ENCODE measurements at places on chromosomes 4 and X.

DNA sequence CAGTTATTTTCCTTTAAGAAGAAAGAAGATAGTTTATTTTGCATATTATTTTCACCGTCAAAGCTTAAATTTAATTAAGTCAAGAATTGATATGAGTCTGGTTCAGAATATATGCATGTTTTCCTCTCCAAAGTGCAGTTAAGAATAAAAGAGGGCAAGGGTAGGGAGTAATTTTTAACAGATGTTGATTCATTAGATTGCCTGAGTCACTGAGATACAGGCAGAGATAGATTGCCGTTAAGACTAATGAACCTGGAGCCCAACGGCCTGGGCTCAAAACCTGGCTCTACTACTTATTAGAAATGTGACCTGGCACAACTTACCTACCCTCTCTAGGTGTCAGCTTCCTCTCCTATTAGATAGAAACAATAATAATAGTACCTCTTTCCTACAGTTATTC lies 1037.4 kb upstream of the PABPC4L start:
- DNase-seq, result no peak

DNA sequence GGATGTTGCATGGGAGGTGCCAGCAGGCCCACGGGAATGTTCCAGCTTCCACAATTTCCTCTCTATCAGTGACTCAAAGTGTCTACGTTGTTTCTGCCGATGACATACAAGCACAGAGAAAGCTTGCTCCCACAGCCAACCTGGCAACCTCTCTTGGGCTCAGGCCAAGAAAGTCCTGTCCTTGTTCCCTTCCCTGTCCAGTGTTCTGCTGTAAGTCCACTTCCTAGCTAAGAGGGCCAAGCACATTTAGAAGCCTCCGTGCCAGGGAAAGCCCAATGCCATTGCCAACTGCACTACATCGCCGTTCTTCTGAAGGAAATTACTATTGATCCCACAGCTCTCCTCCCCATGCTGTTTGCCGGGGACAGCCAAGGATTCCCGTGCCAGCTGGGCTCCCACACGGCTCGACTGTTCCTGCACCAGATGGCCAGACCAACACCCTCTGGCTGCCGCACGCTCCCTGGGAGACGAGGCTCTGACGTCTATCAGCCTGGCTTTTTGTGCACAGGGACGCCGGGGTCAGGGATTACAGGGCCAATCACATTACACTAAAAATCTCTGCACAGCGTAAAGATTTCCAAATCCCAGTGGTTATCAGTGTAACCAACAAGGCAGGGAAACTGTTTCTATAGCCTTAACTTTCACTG lies 284.0 kb downstream of the BCOR start:
- DNase-seq, result no peak

DNA sequence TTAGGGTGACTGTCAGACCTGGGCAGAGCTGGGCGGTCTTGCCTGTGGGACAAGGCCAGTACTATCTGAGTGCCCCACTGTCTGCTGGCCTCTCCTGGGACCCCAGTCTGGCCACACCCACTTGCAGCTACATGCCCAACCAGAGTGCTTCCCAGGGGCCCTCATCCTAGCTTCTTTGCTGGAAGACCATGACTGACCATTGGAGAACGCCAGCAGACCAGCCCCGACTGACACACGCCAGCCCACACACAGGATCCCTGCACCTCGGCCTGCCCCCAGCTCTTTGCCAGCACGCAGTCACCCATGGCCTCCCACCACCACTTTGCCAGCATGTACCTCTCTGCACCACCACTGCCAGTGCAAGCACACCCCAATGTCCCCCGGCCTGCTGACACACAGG lies 585.7 kb downstream of the ZNF674 start:
- DNase-seq, result no peak

- DNase-seq, result no peak
Measured at GRCh38 chr4:101708293-101709039, 82.1 kb upstream of the BANK1 start.

DNA sequence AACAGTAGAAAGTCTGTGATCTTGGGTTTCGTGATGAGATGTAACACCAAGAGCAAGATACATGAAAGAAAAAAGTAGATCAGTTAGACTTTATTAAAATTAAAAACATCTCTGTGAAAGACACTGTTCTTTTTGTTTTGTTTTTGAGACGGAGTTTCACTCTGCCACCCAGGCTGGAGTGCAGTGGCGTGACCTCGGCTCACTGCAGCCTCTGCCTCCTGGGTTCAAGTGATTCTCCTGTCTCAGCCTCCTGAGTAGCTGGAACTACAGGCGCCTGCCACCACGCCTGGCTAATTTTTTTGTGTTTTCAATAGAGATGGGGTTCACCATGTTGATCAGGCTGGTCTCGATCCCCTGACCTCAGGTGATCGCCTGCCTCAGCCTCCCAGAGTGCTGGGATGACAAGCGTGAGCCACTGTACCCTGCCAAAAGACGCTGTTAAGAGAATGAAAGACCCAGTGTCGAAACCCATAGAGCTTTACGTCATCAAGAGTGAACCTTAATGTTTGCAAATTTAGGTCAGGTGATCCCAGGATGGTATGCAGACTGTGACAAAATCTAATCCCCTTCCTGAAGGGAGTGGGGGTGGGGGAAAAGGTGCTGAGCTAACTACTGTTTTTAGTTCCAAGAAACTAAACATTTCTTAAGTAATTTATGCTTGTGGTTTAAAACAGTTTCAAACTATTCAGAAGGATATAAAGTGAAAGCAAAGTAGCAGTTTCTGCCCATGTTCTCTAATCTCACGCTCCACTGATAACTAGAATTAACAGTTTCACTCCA lies 8.0 kb downstream of the OFD1 start:
- peak; percentile 23 for DNase-seq

- no peak for DNase-seq
Measured at GRCh38 chr4:144674711-144675110, 28.8 kb downstream of the HHIP start.

DNA sequence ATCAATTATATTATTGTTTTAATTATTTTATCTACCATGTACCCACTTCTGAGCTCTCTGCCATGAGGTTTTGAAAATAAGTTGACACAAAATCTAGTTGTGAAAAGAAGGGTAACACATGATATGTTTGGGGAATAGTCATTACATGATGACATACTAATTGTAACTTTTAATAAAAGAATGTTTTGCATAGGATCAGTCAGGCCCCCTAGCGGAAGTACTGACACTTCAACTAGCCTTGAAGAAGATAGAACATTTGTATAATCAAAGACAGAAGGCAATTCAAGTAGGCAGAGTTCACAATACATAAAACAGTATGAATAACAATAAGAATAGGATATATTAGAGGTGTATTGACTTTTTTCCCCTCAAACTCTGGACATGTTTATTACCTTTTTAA lies 1191.0 kb upstream of the AGA start:
- no peak for DNase-seq

DNA sequence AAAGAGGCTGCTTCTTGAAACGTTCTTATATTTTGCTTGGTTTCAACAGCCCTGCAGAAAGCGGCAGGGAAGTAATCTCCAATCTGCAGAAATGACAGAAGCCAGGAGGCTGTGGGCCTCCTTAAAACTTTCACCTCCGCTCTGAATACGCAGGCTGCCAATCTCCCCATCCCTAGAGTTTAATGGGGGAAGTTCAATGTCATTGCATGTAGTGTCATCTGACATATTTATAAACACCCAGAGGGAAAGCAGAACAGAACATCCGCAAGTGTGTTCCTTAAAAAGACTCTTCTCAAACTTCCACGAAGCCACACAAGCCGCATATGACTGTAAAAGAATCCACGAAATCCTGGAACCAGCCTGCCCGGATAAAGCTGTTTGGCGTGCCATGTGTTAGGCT lies 148.8 kb upstream of the TBL1X start:
- DNase-seq, result no peak

DNA sequence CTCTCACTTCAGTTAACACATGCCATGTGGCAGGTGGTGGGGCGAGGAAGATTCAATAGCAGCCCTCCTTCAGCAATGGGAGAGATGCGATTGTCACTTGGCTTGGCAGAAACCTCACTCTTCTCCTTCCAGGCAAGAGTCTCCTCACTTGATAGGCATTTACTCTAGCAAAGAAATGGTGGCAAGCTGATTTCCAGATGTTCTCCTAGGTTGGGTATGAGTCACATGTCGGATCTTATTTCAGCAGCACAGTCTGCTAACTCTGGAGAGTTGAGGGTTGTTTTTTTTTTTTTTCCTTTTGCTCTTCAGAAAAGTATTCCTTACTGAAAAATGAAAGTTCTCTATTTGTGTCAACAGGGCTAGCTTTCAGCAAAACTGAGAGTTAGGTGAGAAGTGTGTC lies 119.5 kb upstream of the CHRDL1 start:
- no peak for DNase-seq

DNA sequence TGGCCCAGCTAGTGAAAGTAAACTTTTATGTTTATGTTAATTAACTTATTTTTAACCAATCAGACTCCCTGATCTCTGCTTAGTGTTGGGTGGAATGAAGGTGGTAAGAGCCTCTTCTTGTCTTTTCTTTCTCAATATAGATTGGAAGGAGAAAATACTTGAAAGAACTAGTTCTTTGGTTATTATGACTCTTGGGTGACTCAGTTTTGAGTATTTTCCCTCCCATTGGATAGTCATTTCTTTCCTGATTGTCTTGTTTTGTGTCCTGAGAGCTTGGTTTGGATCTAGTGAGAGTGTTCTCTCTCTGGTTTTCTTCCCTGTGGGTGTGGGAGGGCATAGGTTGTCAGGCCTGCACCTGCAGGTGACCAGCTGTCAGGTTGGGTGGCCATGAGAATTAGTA lies 172.0 kb upstream of the GLRA2 start:
- DNase-seq, result no peak

DNA sequence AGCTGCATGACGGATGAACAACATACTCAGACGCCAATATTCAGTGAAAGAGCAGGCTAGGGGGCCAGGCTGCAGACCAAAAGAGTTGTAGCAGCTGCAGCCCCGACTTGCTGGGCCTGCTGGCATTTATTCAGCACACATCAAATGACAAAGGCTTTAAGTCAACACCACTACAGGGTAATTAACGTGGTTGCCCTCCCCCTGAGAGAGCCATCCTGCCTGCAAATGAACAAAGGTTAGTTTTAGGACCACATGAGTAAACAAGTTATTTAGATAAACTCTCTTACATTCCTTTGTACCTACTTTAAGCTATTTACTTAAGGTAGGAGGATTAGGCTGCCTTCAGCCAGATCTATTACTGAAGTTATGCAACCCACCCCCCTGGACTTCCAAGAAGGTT lies 1329.1 kb downstream of the PCDH18 start:
- DNase-seq, result no peak

DNA sequence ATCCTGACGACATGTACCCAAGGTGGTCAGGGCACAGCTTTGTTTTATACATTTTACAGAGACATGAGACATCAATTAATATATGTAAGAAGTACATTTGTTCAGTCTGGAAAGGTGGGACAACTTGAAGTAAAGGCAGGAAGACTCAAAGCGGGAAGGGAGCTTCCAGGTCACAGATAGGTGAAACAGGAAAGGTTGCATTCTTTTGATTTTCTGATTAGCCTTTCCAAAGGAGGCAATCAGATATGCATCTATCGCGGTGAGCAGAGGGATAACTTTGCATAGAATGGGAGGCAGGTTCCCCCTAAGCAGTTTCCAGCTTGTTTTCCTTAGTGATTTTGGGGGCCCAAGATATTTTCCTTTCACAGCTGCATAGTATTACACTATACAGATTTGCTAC lies 358.4 kb downstream of the GLUD2 start:
- no peak for DNase-seq

DNA sequence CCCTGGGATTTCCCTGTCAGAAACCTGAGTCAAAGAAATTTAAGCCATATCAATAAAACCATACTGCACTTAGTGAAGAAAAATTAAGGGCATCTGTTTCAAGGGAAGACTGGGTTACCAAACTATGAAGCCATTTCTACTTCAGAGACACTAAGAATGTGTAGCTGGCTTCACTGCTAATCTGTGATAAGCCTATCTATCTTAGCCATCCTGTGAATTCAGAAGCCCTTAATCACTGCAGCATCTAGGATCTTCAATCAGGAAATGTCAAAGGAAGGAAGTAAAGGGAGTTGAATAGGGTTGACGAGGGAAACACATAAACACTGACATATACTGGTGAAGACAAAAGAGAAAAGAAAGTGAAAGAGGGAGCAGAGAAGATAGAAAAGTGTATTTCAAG lies 777.6 kb upstream of the DIAPH2 start:
- DNase-seq, result no peak

- no peak for DNase-seq
Measured at GRCh38 chr4:128350449-128351045, 62.9 kb upstream of the PGRMC2 start.

DNA sequence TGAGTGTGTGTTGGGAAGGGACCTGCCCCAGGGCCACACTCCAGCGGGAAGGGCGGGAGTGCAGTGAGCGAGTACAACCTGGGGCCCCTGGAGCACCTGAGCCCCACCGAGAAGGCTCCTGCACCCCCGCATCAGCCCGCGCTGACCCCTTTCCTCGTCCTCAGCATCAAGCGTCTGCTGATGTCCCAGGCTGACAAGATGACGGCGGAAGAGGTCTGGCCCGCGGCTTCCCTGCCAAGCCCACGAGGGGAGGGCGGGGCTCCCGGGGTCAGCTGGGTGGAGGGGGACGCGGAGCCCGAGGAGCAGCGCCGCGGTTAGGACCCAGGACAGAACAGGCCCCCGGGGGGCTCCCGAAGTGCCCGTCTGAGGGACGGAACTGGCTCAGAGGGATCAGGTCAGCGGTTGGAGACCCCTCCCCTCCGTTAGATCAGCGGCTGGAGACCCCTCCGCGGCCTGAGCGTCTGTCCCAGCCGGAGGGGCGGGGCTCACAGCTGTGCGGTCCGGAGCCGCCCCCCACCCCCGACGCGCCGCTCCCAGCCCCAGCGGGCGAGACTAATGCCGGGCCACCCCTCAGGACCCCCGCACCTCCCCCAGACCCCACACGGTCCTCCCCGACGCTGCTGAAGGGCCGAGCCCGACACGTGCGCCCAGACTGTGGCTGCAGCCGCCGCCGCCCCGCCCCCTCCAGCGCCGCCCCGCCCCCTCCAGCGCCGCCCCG lies 6.7 kb downstream of the MYL5 start:
- no peak for DNase-seq

- no peak for DNase-seq
Measured at GRCh38 chr4:159169404-159170302, 66.8 kb downstream of the RAPGEF2 start.

- no peak for DNase-seq
Measured at GRCh38 chr4:182885022-182885737, 32.0 kb downstream of the DCTD start.

GRCh38 chr4:85200106-85200505 lies 233.6 kb upstream of the WDFY3 start:
- no peak for DNase-seq

DNA sequence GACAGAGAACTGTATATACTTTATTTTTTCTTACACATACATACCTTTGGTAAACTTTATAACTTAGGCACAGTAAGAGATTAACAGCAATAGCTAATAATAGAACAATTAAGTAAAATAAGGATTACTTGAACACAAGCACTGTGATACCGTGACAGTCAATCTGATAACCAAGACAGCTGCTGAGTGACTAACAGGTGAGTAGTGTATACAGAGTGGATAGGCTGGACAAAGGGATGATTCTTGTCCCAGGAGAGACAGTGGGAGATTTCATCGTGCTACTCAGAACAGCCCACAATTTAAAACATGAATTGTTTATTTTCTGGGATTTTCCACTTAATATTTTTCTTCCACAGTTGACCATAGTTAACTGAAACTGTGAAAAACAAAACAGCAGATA lies 411.8 kb downstream of the PPP1R2C start:
- DNase-seq, result no peak

GRCh38 chr4:114464726-114465272 lies 133.8 kb upstream of the UGT8 start:
- no peak for DNase-seq
